ENCODE measurements at places on chromosomes 5 and 9.

DNA sequence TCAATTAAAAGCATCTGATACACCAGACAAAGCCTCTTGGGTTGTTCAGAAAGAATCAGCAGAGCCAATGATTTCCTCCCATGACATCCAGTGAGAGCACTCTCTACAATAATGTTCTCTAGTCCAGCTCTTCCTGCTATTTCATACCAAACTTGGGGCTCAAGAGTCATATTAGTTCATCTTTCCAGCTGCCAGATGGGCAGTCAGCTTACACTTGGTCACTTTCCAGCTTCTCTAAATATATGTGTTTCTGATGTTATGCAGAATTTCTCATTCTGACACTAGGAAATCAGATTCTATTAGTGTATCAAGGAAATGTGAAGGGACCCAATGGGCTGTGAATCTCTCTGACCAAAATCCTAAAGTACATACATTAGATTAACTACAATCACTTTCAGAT lies 148.9 kb downstream of the ENC1 start:
- DNase-seq = no peak

DNA sequence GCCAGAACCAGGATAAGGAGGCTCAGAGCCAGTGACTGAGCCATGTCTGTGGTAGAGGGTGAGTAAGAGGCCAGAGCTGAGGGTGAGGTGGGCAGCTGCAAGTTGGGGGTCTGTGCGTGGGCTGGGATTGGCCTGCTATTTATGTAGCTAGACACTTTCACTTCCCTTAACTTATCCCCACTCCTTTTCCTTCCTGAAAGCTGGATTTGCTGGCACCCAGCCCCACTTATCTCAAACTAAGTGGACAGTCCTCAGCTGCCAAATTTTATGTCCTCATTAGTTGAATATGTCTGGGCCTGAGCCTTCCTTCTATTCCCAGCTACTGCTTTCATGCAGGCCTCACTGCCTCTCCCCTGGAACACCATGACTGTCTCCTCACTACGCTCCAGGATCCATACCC lies at the start of gene CCL21:
TSS of gene CCL21 (minus strand) at position 114 of the 400 bp plus-strand sequence. CDS start at position 44, 70 bp downstream.
- no peak for DNase-seq

- DNase-seq = no peak
Measured at GRCh38 chr5:4044881-4045280, 449.2 kb downstream of the IRX1 start.

DNA sequence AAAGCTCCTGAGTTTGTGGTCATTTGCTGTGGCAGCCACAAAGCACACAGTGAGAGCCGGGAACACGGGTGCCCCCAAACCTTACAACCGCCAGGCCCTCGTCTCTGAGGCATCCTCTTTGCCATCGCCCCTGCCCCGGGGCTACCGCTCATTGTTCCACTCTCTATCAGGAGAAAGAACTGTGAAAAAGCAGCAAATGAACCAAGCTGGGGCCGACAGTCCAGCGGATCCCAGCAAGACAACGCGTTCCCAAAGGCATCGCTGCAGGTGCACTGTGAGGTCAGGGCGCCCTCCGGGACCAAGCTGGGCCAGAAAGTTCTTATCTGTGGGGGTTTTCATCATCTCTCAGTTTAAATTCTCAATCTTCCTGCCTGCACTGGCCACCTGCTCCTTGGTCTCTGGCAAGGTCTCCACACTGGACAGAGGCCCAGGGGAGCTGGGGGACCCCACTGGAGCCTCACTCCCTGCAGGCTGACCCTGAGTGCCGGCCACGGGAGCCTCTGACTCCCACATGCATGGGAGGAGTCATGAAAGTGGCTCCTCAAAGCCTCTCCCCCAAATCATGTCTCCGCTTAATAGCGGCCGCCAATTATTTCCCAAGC lies 32.1 kb downstream of the VAV2 start:
- no peak for DNase-seq

GRCh38 chr5:94184870-94185269 lies 433.5 kb downstream of the KIAA0825 start:
- DNase-seq = no peak

DNA sequence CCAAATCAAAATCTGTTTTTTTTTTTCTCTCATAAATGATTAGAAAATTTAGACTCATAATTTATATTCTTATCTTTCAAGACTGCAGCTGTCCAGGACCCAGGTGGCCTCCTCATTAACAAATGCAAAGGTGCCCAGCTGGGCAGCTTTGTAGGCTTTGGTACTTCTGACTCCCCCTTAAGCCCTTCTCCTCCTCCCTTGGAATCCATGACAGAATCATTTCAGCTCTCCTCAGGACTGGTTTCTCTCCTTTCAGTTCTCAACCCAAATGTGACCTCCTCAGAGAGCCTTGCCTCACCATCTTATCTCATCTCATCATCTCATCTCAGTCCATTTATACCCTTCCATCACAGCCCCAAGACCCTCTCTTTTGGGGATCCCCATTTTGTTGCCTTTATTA lies 221.7 kb downstream of the KIAA0825 start:
- no peak for DNase-seq

GRCh38 chr5:53448851-53449250 lies 31.6 kb upstream of the FST start:
- no peak for DNase-seq

GRCh38 chr5:165497707-165498106 lies 1992.3 kb downstream of the MAT2B start:
- no peak for DNase-seq

DNA sequence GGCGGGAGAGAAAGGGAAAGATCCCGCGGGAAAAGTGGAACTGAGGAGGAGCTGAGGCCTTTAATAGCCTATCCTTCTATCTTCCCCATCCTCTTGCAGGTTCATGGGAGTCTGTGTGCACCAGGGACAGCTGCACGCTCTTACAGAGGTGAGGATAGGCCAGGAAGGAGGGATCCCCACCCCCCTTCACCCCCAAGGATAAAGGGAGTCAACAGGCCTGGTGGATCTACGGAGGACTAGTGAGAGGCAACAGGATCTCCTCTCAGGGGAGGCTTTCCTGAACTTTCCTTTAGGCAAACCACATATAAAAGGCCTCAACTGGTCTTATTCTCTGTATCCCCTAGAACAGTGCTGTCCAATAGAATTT lies 1.1 kb downstream of the TESK1 start:
- no peak for DNase-seq

DNA sequence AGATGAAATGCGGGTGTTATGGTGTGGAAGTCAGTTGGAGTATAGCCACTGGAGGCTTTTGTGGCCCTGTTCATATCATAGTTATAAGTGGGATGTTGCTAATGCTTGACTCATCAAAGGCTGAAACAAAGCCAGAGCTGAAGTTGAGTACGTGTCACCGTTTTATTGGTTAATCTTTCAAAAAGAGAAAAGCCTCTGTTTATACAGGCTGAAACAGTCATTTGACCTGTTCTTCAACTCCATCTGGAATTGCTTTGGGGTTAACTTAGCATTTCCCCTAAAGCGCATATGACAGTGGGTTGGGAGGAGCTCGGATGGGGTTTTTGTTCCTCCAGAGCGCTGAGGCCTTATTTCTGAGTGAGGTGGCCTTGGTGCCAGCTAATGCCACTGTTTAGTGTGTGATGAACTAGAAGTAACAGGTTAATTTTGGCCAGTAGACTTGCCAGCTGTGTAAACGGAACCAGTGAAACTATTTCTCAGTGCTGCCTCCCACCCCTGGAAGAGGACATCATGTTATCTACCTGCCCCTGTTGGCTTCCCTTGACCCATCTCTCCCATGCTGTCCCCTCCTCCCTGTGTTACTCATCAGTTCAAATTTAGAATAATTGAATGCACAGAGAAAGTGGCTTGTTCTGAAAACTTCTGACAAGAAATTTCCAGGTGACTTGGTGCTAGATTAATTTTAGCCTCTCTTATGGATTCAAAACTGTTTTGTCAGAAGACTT lies 34.2 kb downstream of the MTAP start:
- no peak for DNase-seq

All from stimulated activated CD8-positive, alpha-beta memory T cell treated with anti-CD3 and anti-CD28 coated beads, Interleukin-15, amount 100 ng/mL, for 48 hours (primary cell).